Lower leg skin (tissue), 4 donors: ENCODE measurements at places on chromosomes 5 and 9. TPM values are rescaled to one million over a fixed set of nuclear protein-coding genes. Genes with fewer than 3 reads are reported as not detected.

- DNase-seq = no peak
Observed at GRCh38 chr5:180291234-180291940, 496 bp downstream of the MAPK9 start.

DNA sequence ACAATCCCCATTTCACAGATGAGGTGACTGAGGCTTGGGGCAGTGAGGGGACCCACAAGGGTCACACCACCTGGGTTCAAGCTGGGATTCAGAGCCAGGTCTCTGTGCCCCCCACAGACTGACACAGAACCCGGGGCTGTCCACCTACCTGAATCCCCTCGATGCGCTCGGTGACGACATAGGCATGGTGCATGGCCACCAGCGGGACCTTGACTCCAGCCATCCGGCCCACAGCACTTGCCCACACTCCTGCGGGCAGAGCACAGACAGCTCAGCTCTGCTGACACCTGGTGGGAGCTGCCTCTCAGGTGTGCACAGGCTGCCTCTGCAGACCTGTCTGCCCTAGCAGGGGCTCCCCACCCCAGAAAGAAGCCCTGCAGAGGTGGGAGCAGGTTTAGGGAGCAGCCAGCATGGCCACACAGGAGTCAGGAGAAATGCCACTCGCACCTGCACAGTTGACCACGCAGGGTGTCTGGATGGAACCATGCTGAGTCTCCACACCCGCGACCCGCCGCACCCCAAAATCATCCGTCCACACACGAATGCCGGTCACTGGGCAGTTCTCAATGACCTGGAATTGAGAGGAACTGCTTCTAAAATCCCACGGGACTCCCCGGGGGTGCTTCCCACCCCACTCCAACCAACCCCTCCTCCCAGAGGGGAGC lies 8.4 kb downstream of the SARDH start:
- no peak for DNase-seq

GRCh38 chr5:131786900-131787692 lies 9.7 kb downstream of the FNIP1 start:
- DNase-seq = no peak

DNA sequence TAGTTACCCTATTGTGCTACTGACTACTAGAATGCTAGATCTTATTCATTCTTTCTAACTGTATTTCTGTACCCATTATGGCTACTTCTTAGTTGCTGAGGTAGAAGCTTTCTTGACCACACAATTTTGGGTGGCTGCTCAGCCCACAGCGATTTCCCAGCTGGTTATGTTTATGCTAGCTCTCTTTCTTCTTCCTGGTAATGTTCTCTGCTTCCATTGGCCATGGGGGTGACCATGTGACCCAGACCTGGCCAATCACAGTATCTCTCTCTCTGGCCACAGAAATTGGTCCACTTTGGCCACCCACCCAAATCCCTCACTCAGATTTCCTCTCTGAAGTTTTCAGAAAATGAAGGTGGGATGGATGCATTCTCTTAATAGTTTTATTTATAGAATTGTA lies 427.9 kb upstream of the CLINT1 start:
- no peak for DNase-seq

DNA sequence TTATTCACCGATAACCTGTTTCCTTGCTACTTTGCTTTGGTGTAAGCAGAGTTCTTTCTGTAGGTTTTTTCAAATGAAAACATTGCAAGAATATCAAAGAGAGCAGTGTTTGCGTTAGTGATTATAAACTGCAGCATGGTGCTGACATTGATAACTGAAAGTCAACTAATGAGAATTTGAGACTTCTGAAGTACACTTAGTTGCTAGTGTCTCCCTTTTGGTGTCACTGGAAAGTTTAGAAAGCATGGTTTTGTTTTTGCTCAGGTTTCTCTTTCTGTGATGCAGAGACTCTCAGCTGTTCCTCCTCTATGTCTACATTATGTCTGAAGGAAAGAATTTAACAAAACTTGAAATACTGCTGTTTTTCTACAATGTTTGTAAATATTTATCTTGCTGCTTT lies 80.2 kb upstream of the ZNF169 start:
- DNase-seq = no peak

DNA sequence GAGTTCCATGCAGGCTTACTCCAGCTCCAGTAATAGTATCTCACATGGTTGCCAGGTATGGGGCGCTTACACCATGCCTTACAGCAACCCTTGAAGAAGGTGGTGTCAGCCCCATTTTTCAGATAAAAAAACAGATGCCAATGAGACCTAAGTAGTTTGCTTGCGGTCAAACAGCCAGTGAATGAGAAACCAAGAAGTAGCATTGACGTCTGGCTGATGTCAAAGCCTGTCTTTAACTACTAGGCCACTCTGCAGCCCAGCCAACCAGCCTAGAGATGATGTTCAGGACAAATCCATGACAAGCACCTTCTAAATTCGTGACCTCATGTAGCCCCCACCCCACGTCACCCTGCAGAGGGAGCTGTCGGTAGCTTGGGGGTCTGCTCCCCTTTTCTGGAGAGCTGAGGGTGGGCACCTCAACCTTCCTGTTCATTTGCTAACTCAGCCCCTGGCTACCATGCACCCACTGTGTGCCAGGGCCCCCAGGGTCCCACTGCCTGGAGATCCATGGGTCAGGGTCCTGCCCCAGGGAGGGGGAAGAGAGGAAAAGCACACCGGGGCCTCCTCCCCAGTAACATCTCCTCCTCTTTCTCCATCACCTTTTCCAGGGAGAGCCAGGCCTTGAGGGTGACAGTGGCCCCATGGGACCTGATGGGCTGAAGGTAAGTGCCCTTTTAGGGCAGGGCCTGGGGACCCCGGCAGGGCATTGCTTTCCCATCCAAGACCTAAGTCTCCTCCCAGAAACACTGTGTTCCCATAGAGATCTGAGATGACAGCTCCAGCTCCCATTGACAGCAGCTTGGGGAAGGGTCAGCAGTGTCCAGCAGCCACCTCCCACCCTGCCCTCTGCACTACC lies 52.5 kb upstream of the ORM1 start:
- no peak for DNase-seq

- DNase-seq = no peak
Observed at GRCh38 chr5:160175438-160176218, 53.7 kb upstream of the FABP6 start.

GRCh38 chr5:175118700-175119309 lies 325.2 kb downstream of the DRD1 start:
- DNase-seq = no peak

GRCh38 chr5:55392669-55393068 lies 84.9 kb downstream of the MTREX start:
- no peak for DNase-seq

GRCh38 chr5:93279296-93279963 lies 301.6 kb downstream of the NR2F1-AS1 start:
- DNase-seq = no peak

- no peak for DNase-seq
Observed at GRCh38 chr9:112328545-112328944, 4.9 kb downstream of the PTBP3 start.

DNA sequence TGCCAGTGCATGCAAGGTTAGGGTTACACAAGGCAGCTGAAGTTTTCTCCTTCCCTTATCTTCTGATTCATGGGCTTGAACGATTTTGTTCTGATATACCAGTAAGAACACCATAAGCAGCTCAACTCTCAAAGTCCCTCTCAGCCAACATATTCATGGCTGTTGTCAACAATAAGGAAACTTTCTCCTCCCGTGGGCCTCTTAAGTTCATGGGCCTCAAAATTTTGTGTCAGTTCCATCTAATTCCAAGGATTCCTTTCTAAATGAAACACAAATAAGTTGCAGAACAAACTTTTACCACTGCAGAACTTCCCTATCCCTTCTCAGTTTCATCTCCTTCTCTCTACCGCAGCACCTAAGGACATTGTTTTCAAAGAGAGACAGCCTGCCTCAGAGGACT lies 23.6 kb upstream of the CAST start:
- no peak for DNase-seq

- no peak for DNase-seq
Observed at GRCh38 chr9:75111019-75111622, 22.8 kb downstream of the OSTF1 start.

DNA sequence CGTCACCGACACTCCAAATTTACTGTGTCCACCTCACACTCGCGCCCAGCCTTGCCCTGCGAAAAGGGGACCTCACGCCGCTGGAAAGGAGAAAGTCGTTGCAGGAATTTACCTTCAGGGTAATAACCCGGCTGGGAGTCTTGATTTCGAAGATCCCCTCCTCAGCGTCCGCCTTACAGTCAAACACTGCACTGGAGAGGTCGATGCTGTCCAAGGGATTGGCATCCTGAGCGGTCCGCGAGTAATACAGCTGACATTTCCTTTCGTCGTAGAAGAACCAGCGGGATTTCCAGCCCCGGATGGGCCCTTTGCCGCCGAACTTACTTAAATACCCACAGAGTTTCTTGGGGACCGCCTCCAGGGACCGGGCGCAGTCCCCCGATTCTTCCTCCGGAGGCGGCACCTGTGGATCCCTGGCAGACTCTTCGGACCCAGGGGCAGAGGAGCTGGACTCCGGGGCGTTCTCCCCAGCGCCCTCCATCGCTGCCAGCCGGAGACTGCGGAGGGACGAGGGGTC lies 330 bp downstream of the TBC1D2 start:
- DNase-seq = no peak

DNA sequence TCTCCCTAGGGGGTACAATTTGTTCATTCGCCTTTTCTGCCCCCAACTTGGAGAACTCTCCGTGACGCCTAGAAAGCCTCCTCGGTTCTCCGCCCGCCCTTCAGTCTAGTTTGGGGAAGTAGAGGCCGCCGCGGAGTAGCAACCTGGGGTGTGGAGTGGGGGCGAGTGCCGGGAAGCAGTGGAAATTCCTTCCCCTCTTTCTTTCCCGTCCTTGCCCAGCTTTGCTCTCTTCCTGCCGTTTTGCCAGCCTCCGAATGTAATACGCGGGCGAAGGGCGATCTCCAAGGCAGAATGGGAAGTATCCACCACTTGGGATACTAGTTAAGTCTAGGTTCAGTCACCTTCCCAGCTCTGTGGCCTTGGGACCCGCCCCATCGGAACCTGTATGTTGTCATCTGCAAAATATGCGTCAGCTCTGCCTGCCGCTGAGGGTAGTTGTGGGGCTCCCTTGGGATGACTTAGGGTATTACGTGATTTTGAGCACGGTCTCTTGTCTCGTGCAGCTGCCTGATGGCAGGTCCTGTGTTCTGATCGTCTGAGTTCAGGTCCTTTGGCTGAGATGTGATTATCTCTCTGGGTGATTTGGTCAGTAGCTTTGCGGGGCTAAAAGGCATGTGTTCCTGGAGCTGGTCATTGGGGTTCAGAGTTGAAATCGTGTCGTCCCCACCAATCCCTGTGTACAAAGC lies 724 bp downstream of the PAM start:
- peak; percentile 67 for DNase-seq

LOX gene
- total RNA-seq = 7.6 TPM

RUFY1 gene
- total RNA-seq = 36.4 TPM

TEK gene
- total RNA-seq = 2.5 TPM

IDNK gene
- 0.53 TPM for total RNA-seq

FOXD4L4 gene
- not detected for total RNA-seq

ARL10 gene
- total RNA-seq = 13.5 TPM

SUSD3 gene
- 8.1 TPM for total RNA-seq
